ENCODE measurements at places on chromosomes 5 and 9.

DNA sequence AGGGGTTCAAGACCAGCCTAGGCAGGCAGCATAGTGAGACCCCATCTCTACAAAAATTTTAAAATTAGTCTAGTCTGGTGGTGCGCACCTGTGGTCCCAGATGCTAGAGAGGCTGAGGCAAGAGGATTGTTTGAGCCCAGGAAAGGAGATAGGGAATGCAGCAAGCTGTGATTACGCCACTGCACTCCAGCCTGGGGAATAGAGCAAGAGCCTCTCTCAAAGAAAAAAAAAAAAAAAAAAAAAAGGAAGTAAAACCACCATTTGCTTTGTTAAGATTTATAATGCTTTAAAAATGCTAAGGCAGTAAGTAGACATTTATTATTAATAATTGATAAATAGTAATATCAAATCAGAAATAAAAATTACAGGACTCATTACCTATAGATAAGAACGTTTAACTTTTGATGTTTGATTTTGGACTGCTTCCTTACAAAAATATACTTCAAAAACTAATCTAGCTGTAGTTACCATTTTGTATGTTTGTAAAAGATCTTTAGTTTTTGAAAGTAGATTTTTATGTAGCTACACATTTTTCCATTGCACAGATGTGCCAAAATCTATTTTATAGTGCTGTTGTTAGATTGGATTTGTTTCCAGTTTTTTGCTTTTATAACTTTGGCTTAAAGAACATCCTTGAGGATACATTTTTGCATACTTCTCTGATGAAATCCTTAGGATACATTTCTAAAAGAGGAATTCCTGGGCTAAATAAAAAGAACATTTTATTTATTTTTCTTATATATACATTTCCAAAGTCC lies 86.4 kb downstream of the INIP start:
- no peak for DNase-seq

- DNase-seq = peak; percentile 97
Observed at GRCh38 chr5:98679963-98680362, 93.5 kb upstream of the RGMB start.

- DNase-seq = no peak
Observed at GRCh38 chr5:88892669-88893068, 9.7 kb upstream of the MEF2C start.

DNA sequence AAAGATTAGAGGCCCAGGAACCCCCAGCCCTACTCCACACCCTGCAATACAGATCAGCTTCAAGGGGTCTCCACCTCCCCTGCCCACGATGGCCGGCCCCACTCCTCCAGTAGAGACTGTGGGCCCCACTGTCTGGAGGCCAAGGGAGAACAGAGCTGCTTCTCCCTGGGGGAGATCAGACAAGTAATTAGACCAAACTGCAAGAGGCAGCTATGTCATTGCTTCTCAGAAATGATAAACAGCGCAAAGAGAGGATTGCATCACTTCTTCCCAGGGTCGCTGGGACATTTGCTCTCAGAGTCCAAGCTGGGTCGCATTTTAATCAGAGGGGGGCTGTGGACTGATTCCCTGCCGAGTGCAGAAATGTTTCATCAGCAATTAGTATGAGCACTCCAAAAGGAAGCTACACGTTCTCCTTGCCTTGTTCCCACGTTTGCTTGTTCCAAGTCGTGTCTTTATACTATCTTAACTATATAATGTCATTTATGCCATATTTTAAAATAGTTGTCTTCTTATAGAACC lies 59.9 kb downstream of the ROPN1L start:
- peak; percentile 40 for DNase-seq

- DNase-seq = peak; percentile 81
Observed at GRCh38 chr9:115642285-115642684, 511.3 kb upstream of the PAPPA start.

DNA sequence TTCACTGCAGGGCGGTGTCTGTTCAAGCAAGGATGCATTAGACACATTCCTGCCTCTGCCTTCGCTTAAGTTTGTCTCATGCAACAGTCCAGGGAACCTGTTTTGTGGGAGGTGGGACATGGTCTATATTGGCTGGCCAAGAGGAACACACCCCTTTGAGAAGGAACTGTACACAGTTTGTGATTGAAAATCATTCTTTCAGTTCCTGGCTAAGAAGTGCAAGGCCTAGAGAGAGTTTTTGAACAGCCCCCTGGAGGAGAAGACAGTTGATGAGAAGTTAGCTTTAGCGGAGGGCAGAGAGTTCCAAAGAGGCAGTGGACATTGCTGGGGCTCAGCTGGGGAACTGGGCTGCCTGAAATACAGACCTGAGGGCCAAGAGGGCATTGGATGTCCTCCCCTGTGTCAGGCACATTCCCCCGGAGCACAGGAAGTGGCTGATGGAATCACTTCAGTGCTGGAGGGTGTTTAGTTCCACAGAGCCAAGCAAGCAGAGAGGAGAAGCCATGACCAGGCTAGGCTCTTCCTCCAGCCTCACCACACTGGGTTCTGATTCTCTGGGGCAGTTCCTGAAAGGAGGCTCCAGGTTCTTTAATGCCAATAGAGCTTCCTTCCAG lies 66.6 kb downstream of the RGS3 start:
- DNase-seq = no peak

GRCh38 chr5:136631186-136631585 lies 265.8 kb upstream of the TRPC7 start:
- DNase-seq = peak; percentile 41
